NAMALWA (cell line): ENCODE measurements at places on chromosomes 16 and 17.

DNA sequence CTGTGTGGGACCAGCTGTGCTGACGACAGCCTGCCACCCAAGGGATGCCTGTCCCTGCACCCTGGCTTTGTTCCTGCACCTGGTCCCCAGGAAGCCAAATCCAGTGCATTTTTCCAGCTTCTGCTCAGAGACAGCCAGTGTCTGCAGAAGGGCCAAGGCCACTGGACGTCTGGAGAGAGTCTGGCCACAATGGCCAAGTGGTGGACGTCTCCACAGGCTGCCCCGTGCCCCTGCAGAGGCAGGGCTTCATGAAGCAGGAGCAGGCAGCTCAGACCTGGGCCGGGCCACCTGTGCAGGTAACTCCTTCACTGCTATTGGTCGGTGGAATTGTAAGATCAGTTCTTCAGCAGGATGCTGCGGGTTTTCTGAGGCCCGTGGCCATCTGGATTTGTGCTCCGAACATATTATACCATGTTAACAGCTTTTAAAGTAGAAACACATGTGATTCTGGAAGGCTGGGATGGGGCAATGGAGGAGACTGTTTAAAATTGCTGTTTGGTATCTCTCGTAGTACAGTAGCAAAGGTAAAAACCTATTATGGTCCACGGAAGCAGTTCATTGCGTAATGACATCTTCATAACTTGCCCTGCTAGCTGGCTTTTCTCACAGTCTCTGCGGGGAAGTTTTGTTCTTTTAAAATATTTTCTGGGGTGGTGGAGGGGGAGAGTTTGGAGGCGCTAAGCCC is 185.3 kb downstream of the CCDC182 start:
- no peak for DNase-seq

DNA sequence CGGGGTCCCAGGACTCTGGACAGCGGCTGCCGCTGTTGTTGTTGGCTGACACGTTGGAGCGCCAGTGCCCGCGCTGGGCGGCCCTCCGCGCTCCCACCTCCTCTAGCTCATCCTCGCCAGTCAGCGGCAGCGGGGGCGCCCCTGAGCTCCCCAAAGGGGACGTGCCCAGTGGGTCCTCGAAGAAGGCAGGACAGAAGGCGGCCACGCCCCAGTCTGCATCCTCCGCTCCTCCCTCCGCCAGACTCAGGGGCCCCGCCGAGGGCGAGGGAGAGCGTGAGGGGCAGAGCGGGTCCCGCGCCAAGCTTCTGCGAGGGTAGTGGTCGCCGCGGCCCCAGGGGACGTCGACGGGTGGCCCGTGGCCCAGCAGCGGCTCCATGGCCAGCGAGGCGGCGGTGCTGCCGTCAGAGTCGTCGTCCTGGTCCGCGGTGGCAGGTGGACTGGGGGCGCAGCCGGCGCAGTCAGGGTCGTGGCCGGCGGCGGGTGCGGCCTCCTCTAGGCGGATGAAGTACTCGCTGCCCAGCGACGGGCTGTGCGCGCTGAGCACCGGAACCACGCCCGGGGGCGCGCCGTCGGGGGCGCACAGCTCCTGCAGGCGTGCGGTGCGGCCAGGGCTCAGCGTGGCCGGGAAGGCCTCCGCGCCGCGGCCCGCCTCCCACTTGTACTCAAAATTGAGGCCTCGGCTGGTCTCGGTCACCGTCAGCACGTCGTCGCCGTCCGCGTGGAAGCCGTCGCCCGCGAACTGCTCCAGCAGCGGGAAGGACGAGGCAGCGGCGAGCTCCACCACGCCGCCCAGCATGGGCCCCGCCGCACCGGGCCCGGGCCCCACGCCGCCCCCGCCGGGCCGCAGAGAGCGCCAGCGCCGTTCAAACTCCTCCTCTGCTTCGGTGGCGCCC is 43.2 kb upstream of the PVALEF start:
- no peak for DNase-seq

- DNase-seq: no peak
These were observed 1.5 kb upstream of the MYH10 start for GRCh38 chr17:8632061-8632460.

GRCh38 chr16:56849690-56850680 is 15.0 kb upstream of the SLC12A3 start:
- DNase-seq: no peak

DNA sequence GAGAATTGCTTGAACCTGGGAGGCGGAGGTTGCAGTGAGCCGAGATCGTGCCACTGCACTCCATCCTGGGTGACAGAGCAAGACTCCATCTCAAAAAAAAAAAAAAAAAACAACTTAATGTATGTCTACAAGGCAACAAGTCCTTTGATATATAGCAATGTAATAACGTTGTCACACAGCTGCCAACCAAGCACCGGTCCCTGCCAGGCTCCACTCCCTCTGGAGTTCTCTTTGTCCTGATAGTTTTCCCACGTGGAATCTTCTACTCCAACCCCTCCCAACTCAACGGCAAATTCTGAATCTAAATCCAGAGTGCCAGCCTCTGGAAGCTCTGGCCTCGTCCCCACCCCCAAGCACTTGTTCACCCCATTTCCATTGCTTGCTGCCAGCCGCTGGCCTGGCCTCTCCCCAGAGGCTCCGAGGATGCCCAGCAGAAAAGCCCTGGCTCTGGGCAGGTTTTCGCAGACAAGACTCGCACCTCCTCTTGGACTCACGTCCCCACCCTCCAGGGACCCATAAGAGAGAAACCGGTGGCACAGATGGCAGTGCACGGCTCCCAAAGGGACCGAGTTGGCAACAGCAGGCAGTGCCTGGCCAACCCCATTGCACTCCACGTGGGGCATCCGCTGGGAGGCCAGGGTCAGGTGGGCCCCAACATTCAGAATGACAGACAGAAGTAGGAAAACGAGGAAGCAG is 15.9 kb upstream of the CBX2 start:
- DNase-seq: no peak

DNA sequence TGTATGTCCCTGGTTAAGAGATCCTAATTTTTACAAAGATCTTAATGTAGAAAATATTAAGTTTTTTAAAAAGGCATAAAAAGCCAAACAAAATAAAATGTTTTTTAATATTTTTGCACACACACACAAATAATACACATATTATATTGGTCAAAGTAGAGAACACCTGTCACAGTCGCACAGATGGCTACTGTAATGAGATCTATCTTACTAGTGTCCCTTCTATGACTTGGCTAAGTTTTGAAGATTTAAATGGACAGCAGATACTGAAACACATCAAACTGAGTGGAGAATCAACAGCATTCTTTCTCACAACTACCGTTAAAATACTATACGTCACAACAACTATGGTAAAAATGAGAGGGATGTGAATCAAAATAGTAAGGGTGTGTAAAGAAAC is 83.4 kb downstream of the HELZ start:
- DNase-seq: no peak

DNA sequence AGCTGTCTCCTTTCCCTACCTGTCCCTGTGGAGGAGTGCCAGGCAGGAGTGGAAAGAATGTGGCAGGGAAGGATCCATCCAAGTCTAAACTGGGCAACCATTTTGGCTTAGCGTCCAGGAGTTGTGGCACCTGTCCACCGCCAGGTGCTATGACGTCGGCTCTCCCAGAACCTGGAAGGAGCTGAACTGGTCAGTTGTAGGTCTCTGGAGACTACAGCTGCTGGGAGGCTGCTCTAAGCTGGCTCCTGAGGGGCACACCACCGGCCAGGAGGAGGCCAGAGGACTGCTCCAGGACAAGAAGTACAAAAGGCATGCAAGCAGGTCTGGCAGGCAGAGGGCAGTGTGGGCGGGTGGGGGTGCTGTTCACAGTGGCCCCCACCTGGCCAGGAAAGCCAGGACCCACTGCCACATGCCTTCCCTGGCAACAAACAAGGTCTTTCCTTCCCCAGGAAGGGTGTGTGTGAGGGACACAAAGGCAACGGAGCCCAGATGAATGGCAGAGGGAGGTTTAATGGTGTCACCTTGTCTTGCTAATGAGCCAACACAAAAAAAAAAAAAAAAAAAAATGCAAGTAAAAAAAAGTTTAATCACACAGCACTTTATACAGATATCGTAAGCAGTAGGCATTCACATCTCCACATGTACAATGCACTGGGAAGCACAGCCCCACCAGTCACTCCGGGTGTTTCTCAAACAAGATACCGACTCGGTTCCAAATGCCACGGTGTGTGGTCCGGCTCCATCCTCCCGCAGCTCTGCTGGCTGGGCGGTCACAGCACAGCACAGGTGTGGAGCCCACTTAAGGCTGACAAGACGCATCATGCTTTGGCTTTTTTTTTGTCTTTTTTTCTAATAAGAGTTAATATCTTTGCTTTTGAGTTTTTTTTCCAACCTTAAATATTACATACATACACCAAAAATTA is 4.8 kb downstream of the SPHK1 start:
- no peak for DNase-seq

DNA sequence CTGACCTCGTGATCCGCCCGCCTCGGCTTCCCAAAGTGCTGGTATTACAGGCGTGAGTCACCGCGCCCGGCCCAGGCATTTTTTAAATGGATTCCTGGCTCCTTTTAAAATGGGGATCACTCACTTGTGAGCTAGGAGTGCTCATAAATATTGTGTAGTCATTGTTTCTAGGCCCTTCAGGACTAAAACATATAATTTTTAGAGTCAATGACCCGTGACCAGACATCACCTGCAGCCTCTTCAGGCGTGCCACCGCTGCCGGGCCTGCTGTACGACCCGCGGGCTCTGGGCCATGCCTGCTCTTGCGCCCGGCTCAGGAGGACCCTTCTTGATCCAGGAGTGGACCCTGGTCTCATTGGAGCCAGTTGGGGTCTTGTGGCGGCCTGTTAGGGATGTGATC is 30.8 kb downstream of the EFCAB5 start:
- no peak for DNase-seq

GRCh38 chr16:62225675-62226074 is 189.4 kb upstream of the CDH8 start:
- DNase-seq: peak; percentile 97

DNA sequence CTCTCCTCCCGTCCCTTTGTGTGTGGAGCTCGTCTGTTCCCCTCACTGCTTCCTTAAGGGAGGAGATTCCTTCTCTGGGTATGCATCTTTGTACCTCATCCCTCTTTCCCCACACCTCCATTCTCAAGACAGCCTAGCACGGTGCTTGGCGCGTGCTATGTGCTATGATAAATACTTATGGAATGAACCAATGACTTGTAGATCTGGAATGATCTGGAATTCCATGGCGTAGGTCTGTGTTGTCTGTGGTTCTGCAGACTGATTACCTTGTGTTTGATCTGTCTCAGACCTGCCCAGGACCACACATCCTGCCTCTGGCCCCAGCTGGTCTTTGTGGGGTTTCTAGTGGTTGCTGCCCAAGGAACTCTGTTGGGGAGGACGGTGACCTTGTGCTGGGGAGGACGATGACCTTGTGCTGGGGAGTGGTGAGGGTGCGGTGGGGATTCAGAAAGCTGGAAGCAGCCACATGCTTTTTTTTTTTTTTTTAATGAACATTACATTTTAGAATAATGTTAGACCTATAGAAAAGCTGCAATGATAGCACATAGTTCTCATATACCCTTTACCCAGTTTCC is 33.5 kb upstream of the ETV4 start:
- no peak for DNase-seq

DNA sequence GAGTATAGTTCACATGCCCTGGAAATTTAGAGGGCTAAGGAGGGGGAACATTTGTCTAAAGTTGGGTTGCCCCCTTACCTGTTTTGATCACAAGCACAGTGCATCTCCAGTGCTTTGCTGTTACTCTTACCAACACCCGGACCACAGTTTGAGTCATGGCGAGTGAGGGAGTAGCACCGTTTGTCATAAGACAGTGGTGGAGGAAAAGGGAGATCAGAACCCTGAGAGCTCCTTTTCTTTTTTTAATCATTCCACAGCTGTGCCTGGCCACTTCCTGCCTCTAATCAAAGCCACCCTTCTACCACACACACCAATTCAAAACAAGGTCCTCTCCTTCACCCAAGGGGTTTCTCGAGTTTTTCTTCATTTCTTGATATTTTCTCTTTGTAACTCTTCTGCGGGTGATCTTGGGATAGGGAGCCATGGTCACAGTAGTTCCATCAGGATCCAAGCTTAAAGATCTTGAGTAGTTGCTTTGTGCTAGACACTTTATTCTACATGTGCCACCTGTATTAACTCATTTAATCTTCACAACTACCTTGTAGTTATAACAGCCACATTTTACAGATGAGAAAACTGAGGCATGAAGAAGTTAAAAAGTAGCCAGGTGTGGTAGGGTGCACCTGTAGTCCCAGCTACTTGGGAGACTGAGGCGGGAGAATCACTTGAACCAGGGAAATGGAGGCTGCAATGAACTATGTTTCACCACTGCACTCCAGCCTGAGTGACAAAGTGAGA is 5.0 kb upstream of the MYL4 start:
- peak; percentile 77 for DNase-seq

DNA sequence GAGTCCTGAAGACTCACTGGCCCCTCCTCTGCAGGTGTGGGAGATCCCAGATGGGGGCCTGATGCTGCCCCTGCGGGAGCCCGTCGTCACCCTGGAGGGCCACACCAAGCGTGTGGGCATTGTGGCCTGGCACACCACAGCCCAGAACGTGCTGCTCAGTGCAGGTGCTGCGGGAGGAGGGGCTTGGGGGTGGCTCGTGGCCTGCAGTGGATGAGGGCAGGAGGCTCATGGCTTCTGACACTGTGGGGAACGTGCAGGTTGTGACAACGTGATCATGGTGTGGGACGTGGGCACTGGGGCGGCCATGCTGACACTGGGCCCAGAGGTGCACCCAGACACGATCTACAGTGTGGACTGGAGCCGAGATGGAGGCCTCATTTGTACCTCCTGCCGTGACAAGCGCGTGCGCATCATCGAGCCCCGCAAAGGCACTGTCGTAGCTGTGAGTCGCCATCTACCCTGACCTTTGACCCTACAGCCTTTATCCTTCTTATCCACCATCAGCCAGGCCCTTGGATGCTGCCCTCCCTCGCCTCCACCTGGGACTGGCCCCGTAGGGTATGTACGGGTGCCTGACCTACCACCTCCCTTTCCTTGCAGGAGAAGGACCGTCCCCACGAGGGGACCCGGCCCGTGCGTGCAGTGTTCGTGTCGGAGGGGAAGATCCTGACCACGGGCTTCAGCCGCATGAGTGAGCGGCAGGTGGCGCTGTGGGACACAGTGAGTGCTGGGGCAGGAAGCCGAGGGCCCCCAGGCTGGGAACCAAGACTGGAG is 3.6 kb downstream of the CORO1A start:
- DNase-seq: peak; percentile 74
